ENCODE measurements at places on chromosomes 6 and 20.

DNA sequence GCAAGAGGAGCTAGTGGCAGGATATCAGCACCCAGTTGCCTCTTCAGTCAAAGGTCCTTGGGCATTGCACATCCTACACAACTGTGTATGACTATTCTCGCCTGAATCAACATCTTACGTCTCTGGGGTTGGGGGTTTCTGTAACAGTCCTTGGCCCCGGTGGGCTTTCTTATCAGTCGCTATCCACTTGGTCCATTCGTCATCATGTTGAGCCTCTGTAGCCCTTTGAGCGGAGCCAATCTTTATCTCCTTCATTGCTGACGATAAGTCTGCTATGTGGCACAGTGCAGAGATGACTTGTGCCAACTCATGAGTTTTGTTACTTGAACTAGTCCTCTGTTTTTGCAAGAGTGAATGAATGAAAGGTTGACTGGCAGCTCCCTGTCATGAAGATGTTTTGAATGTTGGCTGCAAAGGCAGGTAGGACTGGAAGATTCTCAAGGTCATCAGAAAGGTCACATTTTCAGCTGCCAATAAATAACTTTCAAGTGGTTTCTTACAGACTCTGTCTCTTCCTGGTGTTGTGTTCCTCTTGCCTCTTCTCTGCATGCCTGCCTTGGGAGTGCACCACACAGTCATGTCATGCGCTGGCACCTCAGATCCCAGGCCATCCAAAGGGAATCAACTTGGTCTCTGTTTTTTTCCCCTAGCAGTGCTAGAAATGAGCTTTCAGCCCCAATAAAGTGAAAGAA is 238.9 kb downstream of the SLC24A3 start:
- DNase-seq, result no peak

DNA sequence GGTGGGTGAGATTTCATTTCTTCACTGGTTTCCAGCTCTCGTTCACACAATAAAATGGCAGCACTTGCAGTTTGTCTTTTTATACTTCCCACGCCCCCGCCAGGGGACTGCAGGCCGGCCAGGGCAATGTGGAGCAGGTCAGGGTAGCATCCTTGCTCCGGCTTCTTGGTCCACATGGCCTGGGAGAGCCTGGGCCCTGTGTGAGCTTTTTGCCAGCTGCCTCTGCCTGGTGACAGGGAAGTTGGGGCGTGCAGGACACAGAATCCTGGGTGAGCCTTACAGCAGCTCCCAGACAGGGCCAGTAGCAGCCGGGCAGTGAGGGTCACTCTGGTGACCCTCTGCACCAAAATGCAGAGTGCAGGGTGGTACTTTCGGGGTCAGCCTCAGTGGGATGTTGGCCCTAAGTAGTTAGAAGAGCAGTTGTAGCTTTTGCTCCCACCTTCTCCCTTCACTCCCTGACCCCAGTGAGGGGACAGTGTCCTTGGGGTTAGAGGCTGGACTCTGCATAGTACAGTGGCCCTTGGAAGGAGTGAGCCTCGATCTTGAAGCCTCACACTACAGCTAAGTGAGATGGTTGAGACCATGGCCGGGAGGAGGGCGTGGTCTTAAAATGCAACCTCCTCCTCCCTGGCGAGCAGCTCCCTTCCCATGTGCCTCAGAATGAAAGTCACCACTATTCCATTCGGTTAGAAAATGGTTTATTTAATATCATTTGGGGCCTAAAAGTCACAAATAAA is 23.8 kb downstream of the PYGB start:
- DNase-seq, result no peak

- DNase-seq, result no peak
Observed at GRCh38 chr6:81575442-81575841, 177.0 kb downstream of the TENT5A start.

GRCh38 chr6:155079985-155080452 is 84.9 kb downstream of the TIAM2 start:
- no peak for DNase-seq

DNA sequence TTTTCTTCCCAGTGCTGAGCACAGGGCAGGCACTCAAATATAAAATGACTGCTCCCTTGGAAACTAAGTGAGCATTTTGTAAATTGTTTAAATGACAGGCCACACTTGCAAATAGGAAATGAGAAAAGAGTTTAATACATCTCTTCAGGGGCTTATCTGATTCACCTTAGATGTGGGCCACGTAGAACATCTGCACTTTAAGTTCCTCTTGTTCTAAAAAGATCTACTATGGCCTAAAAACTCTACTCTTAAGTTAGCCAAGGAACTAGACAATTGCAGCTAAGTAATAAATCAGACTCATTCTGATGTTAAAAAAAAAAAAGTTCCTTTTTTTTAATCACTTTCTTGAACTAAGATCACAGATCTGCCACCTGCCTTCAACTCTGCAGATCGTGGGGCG is 126.3 kb downstream of the KIF16B start:
- no peak for DNase-seq

DNA sequence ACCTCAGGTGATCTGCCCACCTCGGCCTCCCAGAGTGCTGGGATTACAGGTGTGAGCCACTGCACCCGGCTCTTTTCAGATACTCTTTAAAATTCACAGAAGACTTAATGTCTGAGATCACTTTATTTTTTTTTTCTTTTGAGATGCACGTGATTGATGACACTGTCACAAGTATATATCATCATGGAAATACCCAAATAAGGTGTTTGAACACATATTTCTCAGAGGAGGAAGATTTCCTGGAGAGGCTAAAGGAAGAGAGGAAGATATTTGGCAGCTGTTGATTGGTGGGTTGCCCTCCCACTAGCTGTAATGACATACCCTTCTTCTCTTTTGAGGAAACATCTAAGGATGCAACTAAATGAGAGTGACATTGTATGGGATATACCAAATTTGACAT is 225.9 kb upstream of the CITED2 start:
- no peak for DNase-seq

GRCh38 chr6:27176523-27177484 is 70.7 kb upstream of the PRSS16 start:
- peak; percentile 56 for DNase-seq

DNA sequence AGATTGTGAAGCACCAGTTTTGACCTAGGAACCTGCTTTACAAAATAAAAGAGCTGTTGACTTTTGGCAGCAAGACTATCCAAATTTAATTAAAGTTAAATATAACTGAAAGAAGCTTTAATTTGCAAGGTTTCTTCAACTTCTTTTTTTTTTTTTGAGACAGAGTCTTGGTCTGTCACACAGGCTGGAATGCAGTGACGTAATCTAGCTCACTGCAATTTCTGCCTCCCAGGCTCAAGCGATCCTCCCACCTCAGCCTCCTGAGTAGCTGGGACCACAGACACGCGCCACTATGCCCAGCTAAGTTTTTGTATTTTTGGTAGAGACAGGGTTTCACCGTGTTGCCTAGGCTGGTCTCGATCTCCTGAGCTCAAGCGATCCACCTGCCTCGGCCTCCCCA is 13.7 kb upstream of the CSE1L start:
- no peak for DNase-seq

DNA sequence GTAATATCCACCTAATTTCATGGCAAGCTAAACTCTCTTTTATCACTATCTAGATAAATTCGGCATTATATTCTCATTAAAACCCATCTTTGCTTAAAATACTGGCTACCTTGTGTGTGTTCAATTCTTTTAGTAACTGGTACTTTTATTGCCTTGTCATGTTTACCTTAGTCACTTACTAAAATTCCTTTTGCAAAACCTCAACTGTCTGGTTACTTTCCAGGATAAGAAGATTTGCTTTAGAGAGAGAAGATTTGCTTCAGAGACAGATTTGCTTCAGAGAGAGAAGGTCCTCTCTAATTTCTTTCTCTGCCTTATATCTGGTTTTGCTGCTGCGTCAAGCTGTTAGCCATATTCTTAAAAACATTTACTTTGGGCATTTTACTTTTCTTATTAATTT is 151.5 kb upstream of the MLIP start:
- DNase-seq, result peak; percentile 12

DNA sequence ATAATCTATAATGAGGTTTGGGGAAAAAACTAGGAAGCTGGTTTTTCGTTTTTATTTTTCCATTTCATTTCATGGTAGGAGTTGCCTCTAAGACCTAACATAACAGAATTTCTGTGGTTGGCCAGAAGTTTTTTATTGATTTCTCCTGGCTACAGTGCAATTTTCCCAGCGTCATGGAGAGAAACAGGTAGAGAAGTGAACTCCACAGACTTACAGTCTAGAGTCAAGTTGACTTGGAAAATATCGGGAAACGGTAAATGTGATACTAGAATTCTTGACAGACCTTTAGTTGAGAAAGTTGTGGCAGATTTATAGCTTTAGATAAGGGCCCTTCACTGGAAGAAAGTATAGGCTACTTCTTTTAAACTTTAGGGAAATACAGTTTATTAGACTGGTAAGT is 238.3 kb downstream of the DOK5 start:
- no peak for DNase-seq

DNA sequence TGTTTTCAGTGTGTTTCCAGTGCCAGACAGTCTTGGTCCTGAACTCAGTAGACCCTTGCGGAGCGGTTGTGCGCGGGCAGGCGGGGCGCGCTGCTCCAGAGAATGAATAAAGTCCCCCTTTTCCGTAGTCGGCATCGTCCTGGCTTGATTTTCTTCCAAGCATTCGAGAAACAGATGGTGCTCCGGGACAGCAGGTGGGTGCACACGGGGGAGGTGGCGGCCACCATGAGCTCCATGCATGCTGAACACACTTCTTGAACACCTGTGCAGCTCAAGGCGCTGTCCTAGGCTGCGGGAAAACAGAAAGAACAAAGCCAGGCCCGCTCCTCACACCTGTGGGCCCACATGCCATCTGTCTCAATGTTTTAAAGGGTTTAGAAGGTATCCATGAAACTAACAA is 125.2 kb downstream of the TAF4 start:
- DNase-seq, result no peak

DNA sequence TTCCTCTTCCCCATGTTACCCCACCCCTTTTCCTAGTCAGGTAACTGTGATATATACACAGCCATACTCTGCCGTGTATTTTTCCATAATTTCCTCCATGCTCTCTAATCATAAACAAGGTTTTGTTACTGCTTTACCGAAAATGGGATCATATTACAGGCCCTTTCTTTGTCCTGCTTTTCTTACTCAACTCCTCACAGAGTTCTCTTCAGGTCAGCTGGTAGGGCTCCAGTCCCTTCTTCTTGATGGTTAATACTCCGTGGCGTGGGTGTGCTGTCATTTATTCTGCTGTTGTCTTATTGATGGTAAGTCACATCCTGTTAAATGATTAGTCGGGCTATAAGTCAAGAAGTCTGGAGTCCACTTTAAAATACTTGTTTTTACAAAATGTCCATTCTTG is 24.9 kb upstream of the PI16 start:
- DNase-seq, result no peak

DNA sequence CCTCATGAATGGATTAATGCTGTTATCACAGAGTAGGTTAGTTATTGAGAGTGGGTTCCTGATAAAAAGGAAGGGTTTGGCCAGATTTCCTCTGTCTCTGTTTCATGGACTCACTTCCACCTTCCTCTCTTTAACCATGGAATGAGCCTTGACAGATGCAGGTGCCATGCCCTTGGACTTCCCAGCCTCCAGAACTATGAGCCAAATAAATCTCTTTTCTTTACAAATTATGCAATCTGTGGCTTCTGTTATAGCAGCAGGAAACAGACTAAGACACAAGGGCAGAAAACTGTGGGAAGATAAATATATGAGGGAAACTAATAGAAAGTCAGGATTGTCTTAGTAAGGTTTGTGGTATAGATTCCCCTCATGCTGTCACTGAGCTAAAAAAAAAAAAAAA is 106.5 kb downstream of the QRSL1 start:
- no peak for DNase-seq

DNA sequence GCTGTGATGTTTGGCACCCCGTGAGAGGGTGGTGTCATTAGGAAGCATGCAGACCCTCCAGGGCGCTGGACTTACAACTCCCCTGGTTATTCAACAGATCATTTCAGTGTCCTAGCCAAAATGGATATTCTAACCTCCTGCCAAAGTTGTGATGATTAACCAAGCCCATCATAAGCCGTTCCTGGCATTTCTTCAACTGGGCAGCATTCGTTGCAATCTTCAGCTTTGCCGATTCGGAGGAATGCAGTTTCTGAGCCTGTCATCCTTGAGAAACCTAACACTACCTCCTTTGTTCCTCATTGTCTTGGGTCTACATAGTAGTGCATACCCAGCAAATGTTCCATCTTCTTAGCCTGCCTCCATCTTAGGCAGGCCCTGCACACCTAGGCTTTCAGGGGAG is 79.2 kb upstream of the MAP3K4 start:
- DNase-seq, result no peak

DNA sequence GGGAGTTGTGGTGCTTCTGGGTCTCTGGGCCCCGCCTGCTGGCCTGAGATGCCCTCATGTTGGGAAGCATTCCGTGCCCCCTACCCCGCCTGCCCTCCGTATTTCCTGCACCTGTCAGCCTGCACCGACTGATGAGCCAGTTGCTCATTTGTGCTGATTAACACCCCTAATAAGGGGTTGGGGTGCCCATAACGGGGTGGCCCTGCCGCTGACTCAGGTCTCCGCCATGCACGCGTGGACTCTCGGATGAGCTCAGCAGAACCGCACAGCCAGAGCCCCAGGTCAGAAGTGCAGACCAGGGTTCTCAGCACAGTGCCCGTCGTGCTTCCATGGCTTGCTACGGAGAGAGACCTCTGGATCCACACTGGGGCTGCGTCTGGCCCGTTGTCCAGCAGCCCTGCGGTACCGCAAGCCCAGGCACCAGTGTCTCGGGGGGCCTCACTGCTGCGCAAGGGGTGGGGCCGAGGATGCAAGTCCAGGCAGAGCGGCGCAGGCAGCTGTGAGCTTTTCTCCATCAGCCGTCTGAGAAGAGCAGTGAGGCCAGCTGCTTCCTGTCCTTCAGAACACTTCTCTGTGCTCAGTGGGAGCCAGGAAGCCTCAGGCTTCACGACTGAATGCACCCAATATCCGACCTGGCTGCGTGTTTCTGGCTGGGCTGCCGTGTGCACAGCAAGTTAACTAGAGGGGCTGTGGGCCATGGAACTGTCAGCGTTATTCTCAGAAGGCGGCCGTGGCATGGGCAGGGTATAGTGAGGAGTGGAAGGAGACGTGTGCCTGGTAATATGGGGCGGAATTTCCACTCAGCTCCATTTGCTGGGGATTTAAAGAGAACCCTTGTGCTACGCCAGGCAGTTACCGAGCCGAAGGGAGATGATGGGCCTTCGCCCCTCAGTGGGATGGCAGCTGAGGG is 18.6 kb downstream of the MTG2 start:
- no peak for DNase-seq

DNA sequence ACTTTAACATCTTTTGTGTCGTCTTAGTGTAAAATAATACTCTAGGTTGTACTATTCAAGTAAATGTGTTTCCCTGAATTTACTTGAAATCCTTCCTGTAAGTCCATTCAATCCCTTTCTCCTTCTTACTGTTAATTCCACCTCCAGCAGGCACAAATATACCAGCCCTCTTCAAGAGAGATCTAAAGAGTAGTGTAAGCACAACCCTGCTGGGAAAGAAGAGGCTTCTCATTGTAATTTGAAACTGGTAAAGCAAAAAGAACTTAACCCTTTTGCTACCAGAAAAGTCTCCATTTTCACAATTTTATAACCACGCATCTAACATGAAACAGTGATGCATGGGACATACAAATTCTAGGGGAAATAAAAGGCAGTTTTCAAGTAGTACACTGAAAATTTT is at the start of gene BMP5:
TSS of gene BMP5 (minus strand) at position 191 of the 400 bp plus-strand sequence. CDS start 725 bp downstream, outside the sequence.
- no peak for DNase-seq

GRCh38 chr6:127686084-127686483 is 109.1 kb downstream of the C6orf58 start:
- DNase-seq, result peak; percentile 10

GRCh38 chr6:110688661-110689268 is 126.5 kb downstream of the CDK19 start:
- no peak for DNase-seq

GRCh38 chr20:59933296-59933848 is at the start of gene SYCP2:
Gene SYCP2 (minus strand): TSS chr20:59933637. CDS start chr20:59922413, 11,224 bp downstream.
- DNase-seq, result peak; percentile 66

- peak; percentile 85 for DNase-seq
Observed at GRCh38 chr6:12637960-12638641, 78.5 kb upstream of the PHACTR1 start.

Data from fibroblast of skin of scalp (primary cell).